SW480 (cell line): ENCODE measurements at places on chromosomes 1 and 21.

DNA sequence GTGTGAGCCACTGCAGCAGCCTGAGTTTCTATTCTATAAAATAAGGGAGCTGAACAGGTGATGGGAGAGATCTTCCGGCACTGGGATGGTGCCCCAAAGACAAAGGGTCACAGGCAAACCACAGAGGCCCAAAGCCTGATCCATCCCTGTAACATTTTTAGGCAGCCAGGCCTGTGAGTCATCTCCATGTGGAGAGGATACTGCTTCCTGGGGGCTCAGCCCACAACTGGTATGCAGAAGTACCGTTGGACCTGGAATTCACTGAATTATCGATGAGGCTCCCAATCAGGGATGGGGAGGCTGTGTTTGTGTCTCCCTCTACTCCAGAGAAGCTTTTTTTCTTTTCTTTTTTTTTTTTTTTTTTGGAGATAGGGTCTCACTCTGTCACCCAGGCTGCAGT is 48.8 kb upstream of the WASF2 start:
- DNase-seq = peak; percentile 90

DNA sequence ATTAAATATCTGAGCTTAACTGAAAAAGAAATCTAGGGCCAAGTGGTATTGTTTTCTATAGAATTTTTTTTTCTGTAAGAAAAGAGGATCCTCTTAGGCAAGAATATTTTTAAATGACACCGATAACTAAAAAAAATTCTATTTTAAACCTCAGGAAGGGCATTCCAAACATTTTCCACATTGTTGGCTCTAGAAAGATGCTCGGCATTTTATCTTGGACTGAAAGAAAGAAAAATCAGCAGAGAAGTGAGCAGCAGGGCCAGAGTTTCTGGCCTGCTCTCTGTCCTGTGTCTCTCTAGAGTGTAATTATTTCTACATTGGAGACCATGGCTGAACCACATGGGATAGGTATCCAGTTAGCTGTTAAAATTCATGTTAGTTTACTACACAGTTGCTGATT is 192.5 kb upstream of the GREM2 start:
- no peak for DNase-seq

DNA sequence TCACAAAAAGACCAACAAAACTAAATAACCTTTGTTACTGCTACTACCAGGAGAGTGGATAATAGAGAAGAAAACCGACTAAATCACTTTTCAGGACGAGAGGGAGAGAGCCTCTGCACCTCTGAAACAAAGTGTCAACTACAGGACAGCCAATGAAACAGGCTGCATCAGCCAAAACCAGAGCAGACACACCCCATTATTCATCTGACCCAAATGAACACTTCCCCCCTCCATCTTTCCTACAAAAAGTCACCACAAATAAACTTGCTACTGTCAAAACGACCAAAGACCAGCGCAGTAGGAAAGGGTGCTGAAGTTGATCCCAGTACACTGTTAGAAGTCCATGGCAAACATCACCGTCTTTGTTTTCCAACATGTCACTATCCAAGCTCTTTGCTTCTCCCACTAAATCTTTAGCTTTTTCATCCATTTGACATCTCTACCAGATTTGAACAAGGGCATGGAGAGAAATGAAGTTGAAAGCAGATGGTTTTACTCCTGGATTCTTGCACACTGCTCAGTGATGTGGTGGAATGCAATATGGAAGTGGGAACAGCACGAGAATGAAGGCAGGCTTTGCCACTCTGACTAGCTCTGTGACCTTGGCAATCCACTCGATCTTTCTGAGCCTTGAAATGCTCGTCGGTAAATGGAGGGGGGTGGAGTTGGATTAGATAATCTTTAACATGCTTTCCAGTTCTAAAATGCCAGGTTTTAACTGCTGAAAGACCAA is 20.5 kb downstream of the DSTYK start:
- DNase-seq = no peak

DNA sequence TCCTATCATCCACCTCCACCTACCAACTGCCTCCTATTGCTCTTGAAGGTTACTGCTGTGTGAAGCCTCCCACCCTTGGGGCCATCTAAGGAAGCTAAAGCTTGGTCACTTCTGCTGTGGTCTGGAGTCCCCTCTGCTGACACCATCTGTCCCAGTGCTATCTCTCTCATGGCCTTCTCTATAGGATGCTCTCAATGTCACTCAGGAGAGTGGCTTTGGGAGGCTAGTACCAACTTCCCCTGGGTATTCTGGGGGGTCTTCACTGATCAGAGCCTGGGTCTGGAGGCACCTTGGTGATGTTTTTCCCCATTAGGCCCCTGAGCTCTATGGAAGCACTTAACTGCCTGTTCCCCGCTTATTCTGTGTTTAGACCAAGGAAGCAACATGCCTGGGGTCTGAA is 12.3 kb upstream of the NCF2 start:
- no peak for DNase-seq

GRCh38 chr1:101360506-101360905 is 123.7 kb downstream of the S1PR1 start:
- no peak for DNase-seq

DNA sequence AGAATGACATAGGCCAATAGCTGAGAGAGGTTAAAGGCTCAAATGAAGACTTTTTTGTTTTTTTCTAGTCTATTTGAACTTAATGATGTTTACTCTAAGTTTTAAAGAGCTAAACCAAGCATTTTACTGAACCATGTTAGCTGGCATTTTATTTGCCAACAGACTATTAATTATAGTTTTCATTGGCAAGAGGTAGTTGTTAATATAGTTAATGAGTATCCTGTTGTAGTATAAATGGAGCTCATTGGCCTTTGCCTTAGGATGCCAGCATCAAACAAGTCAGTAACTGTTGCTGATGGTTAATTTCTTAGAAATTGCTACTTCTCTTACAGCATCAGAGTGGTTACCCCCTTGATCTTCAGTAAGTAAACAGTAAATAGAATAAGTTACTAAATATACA is 339.0 kb upstream of the B3GALT2 start:
- DNase-seq = no peak

- DNase-seq = no peak
Measured at GRCh38 chr21:40714536-40714935, 132.4 kb downstream of the DSCAM start.

DNA sequence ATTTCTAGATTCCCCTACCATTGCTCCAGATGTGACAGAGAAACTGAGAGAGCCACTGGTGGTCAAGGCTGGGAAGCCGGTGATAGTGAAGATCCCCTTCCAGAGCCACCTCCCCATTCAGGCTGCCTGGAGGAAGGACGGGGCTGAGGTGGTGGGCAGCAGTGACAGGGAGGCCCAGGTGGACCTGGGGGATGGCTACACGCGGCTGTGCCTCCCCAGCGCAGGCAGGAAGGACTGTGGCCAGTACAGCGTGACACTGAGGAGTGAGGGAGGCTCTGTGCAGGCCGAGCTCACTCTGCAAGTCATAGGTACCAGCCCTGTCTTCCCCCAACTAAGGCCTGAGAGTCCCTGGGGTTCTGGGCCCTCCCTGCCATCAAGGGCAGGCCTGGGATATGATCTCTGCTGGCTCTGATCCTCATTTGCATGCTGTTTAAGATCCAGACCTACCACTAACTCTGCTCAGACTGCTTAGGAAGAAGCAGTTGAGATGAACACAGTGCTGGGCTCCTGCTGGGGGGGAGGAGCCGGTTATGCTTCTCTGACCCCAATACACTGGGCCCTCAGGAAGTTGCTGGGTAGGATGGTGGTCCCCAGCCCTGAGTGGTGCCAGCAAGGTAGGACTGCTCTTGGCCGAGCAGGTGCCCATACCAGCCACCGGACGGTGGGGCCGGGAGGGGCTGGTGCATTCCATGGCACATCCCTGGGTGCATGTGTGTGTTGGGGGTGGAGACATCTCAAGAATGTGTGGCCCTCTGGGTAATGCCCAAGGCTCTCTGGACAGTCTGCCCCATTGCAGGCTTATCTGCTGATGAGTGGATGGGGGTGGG is 25.1 kb downstream of the IGFN1 start:
- no peak for DNase-seq

- peak; percentile 61 for DNase-seq
Measured at GRCh38 chr1:67390041-67390887, 39.9 kb downstream of the SERBP1 start.

DNA sequence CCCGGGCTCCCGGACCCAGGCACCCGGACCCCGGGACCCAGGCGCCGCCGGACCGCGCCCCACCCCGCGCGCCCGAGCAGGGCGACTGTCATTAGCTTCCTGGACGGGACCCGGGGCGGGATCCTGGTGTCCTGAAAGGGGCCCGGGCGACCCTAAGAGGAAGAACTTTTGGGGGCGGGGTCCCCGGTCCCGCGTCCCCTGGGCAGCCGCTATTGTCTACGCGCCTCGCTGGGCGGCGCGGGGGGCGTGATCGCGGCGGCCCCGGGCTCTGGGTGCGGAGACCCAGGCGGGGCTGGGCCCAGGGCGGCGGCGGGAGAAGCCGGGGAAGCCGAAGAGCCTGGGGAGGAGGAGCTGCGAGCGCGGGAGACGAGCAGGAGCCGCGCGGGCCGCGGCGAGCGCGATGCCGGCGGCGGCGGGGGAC is 465 bp downstream of the HUNK start:
- no peak for DNase-seq

DNA sequence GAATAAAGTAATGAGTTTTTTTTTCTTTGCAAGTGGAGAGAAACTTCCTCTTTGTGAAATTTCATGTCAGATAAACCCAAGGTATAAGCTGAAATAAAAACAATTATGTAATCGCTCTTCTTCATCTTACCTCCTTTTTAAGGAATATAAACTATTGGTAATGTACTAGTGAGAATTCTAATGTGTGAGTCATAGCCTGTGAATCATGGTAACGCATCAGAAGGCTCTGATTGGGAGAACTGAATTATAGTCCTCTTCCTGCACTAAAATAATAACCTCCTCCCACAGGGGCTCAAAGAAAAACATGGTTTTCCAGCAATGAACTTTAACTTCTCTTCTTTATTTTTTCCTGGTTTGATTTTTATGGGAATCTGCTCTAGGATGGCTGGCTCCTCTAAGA is 57.1 kb upstream of the COX20 start:
- peak; percentile 55 for DNase-seq

DNA sequence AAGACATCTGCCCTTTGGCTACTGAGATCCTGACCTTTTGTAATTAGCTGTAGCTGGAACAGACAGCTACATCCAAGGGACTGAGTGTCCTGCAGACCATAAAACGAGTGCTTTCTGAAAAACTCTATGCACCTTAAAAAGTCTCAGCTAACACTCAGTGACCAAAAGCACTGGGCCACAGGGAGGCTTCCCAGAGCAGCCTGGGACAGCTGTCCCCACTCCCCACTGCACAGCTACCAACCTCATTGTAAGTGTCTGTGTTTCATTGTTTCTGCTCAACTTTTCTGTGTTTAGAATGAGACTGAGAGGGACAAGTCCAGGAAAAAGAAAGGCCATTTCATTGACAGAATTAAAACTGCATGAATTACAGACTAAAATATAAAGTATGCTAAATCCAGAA is 80.7 kb downstream of the SMYD2 start:
- no peak for DNase-seq

DNA sequence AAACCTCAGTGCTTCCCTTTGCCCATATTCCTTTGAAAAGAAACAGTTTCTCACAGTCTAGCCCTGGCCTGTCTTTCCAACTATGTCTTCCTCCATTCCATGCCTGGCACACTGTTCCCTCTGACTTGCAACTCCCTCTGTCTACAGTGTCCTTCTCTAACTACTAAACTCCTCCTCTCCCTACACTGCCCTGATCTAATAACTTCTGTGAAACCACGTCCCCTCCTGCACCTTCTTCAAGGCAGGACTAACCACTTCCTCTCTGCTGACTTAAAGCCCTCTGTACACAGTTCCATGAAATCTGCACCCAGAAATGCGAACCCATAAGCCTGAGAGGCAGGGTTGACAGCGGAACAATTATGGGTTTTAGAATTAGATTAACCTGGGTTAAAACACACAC is 62.2 kb upstream of the ATP1B1 start:
- peak; percentile 0 for DNase-seq

DNA sequence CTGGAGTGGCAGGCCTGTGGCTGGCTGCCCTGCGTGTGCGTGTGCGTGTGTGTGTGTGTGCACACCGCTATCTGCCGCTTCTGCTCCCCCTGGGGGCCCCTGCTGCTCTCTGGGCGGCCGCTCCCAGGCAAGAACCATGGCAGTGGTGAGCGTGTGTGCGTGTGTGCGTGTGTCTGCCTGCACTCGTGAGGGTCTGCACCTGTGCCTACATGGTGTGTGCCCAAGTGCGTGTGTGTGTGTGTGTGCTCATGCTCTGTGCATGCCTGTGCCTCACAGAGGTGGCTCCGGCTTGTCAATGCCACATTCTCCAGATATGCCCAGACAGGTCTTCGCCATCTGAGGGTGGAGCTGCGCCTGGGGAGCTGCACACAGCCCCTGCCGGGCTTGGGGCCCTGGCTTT is 18.7 kb upstream of the PEX10 start:
- DNase-seq = no peak
